Stimulated activated CD4-positive, alpha-beta T cell treated with anti-CD3 and anti-CD28 coated beads, Interleukin-1b, Interleukin-23, amount 100 ng/mL, for 24 hours (primary cell): ENCODE measurements at places on chromosomes 5 and 9.

DNA sequence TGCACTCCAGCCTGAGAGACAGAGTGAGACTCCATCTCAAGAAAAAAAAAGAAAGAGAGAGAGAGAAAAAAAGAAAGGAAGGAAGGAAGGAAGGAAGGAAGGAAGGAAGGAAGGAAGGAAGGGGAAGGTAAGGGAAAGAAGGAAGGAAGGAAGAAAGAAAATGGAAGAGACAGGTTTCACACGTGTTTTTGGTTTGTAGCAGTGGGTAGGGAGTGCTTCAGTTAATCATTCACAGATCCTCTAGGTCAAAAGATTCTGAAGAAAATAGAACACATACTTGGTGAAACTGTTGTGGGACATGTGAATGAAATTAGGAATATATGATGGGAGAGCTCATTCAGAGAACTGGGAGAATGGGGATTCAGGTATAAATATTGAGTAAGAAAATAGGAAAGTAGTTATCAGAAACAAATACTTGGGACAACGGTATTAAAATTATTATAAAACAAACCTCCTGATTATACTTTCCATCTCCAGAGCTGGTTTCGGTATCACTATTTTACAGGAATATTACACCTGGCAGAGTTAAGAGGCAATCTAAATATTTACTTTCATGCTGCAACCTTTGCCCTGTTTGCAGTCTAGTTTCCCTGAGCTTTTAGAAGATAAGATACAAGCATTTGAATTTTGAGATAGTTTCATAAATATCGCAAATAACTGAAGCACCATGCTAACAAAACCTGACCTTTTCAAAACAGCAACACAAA is 37.2 kb downstream of the MARVELD2 start:
- no peak for DNase-seq

GRCh38 chr5:73861313-73861988 is 235.5 kb downstream of the ARHGEF28 start:
- DNase-seq, result no peak

- no peak for DNase-seq
Observed at GRCh38 chr5:37836592-37837413, 3.0 kb downstream of the GDNF start.

DNA sequence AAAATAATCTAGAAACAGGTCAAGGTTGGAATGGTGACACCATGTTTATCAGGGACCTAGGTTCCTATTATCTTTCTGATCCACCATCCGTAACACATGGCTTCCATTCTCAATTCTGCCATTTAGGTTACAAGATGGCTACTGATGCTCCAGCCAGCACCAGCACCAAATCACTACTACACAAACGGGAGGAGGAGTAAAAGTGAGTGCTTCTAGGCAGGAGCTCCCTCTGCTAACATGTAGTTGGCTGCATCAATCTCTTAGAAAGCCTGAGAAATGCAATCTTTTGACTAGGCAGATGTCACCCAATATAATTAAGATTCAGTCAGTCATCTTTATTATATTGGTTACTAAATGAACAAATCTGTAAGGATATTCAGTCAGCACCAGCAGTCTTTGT is 515.9 kb downstream of the RAB3C start:
- no peak for DNase-seq

- DNase-seq, result no peak
Observed at GRCh38 chr5:113546703-113547183, 33.2 kb downstream of the YTHDC2 start.

GRCh38 chr9:87682618-87683017 is 43.3 kb upstream of the CTSL start:
- DNase-seq, result no peak

DNA sequence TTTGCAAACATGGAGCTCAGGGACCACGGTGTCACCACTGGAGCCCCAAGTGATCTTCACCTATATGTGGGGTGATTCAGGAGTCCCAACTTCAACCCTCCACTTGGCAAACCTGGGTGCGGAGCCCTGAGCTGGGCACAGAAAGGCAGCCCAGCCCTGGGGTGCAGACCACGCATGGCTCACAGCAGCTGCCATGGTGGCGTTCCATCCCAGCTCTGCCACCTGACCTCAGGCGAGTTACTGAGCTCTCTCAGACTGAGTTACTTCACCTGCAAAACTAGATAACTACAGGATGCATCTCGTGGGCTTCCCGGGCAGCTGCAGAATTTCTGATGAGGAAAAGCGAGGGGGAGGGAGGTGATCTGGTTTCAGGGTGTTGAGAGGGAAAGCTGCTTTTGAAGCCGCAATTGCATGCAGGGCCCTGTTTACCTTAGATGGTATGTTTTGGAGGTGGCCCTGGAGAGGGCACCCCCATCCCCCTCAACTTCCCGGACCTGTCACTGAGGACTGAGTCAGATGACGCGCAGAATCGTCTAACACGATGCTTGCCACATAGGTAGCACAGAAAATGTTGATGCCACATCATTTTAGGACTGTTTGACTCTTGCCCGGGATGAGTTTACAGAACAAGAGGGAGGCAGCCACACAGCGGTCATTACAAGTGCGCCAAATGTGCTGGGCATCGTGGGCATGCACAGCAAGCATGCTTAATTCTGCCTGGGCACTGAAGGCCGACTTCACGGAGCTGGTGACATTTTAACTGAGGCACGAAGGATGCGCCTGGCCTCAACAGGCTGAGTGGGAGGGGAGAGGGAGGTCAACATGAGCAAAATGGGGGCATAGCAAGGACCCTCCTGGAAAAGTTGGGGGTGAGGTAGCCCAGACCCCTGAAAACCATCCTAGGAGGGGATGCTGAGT is 154.6 kb downstream of the COL23A1 start:
- no peak for DNase-seq

DNA sequence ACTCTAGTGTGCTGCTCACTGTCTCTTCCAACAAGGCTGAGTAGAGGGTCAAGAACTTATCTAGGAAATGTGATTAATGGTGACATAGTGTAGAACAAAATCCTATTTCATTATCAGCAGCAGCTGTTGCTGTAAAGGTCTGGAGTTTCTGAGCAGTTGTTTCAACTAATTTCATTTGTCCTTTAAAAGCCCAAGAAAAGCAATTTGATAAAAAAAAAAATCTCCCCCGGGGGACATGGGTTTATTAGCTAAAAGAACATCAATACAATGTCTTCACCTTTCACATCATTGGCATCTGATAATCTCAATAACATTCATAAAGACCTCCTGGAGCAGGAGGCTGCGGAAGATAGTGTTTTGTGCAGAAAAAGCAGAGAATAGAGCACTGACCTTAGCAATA is 468.1 kb downstream of the KCTD16 start:
- no peak for DNase-seq

- DNase-seq, result no peak
Observed at GRCh38 chr9:79698967-79699366, 127.2 kb downstream of the TLE4 start.
